ENCODE measurements at places on chromosomes 6 and 20.

DNA sequence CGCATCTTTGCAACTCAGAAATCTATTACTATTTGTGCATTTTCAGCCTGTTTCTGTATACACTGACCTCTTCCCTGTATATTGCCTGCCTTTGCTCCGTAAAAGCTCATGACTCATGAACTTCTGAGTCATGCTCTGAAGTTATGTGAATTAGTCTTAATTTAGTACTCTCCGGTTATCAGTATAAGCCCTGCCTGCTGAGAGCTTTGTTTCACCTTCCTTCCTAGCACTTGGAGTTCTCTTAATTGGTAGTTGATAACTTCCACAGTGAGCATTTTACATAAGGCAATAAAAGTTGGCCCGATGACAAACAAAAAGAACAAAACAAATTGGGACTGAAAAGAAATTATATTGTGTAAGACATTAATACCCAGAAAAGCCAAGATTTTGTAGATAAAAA lies 231.4 kb downstream of the GJA1 start:
- DNase-seq, result peak; percentile 90

DNA sequence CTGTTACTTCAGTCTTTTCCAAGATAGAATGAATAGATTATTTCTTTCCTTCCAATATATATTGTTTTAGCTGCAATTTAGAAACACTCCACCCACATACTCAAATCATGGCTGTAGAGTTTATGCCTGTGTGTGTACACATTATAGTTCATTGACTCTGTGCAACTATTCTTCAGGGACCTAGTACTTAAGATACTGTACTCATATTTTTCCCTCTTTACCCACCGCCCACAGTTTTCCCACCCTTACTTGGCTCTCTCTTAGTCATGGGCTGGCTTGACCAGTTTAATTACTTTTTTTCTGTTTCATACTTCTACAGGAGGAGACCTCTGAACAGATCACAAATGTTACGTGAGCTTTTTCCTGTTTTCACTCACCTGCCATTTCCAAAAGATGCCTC lies 30.4 kb downstream of the C6orf89 start:
- DNase-seq, result no peak

DNA sequence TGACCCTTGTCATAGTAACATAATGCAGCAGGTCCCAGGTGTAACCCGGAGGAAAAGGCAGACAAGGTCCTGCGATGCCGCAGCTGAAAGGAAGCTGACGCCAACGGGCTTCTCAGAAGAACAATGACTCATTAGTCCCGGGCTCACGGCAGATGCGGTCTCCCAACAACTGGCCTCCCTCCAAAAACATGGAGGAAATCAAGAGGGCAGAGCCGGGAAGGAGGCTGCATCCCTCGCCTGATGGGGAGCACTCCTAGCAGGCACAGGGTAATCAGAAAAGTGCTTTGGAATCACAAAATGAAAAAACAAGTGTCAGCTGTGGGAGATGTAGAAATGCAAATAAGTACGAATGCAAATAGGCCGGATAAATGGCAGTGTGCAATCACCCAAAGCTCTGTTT lies 165.2 kb upstream of the AGPAT4 start:
- peak; percentile 93 for DNase-seq

GRCh38 chr6:25387483-25387882 lies 108.3 kb downstream of the CARMIL1 start:
- no peak for DNase-seq

DNA sequence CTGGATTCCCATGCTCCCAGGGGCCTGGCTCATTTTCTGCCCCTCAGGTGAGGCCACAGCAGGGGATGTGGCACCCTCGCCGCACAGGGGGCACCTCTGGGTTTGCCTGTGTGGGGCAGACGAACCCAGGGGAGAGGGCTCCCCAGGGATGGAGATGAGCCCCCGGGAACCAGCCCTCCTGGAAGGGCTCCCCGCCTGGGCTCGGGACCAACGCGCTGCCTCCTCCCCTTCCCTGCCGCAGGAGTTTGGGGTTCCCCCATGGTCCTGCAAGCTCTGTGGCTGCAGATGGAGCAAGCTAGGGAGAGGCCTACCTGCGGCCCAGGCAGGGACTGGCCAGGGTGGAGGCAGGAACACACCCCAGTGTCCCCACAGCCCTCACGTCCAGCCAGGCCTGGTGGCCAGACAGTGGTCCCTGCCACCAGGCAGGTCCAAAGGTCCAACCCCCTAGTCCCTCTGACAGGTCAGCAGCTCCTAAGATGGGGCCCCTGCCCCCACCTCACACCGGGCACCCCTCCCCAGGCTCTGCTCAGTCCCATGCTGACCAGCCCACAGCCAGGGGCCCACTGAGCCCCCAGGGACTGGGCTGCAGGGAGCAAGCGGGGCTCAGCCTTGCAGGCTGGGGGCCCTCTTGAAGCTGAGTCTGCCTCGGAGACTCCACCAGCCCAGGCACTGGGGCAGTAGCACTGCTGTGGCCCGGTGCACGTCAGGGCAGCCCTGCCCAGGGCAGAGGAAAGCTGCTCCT lies 13.7 kb downstream of the LAMA5 start:
- no peak for DNase-seq

DNA sequence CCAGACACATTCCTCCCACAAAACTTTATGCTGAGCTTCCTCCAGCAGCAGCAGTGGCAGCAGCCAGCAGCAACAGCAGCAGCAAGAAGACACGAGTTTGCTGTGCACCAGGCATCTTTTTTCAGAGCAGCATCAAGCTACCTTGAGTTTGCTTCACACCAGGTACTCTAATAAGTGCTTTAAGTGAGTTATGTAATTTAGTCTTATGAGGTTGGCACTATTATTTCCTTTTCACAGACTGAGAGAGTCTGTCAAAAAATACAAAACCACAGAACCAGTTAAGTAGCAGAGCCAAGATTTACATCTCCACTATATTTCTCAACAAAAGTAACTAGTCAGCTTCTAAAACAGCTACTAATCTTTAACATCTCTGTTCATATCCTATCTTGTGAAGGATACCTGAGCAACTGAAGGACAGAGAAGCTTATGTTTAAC lies 23.7 kb downstream of the RANBP9 start:
- no peak for DNase-seq

- no peak for DNase-seq
These were observed 868 bp downstream of the METTL24 start for GRCh38 chr6:110357298-110357663.

DNA sequence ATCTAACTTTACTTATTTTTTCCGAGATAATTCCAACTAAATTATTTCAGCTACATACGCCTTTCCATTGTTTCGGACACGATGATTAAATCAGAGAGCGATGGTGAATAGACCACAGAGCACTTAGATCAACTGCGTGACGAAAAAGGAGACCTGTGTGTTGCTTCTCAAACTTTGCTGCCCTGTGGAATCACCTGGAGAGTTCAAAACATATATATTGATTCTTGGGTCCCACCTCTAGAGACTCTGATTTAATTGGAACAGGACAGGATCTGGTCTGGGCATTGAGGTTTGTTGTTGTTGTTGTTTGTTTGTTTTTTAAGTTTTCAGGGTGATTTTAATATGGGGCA lies 401 bp upstream of the TNFRSF21 start:
- DNase-seq, result no peak

DNA sequence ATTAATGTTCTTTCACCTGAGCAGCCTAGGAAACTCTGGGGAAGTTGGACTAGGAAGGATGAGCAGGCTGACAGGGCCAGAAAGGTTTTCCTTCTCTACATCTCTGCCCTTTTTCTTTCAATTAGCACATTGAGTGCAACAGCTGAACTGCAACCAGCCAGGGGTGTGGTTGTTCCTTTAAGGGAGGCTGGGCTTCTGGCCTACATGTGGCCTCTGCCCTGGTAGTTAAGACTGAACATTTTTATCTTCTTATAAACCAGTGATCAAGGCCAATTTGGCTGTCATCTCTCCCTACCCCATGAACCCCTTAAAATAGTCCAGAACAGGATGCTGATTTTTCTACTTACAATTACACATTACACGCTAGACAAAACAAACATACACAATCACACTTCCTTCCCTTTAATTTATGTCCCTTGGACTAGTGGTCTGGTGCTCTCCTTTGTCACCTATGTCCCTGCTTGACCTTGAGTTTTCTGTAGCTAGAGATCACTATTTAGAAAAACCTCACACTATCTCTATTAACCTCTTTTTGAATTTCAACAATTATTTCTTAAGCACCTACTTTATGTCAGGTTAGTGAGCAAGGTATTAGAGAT lies 60.3 kb downstream of the RNF217 start:
- no peak for DNase-seq

GRCh38 chr20:5663396-5663795 lies 86.8 kb upstream of the SHLD1 start:
- no peak for DNase-seq

GRCh38 chr6:32178547-32179440 lies 589 bp downstream of the RNF5 start:
- DNase-seq, result no peak

GRCh38 chr6:2103765-2104523 lies 141.5 kb downstream of the GMDS start:
- peak; percentile 63 for DNase-seq

GRCh38 chr6:169023161-169023874 lies 230.3 kb downstream of the THBS2 start:
- no peak for DNase-seq

DNA sequence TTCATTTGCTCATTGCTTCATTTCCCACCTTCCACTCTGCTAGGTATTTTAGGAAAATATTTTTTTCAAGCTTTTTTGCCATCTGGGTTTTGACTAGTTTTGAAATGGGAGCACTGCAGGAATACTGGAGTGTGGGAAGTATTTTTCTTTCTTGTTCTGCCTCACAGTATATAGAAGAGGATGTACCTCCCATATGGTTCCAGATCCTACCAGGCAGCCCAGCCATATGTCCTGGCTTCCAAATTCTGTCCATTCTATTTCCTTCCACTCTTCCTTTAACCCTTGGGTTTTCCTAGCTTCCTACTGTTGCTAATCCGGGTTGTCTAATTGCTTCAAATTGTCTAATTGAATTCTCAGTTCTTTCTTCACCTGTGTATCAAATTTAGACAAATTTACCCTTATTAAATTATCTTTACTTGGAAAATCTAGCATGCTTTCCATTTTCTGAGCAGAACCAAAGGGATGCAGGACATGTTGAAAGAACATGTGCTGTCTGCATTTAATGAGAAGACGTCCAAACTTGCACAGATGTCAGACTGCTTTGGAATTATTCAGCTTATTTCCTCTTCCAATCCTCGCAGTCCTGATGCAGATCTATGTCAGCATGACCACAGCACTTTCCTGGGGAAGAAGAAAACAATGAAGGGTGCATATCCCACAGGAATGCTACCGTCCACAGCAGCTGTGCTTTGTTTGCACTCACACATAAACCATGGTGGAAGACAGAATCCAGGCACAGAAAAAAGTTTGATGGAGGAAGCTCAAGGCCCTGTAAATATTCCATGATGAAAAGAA lies 1273.9 kb upstream of the MAP3K7 start:
- DNase-seq, result peak; percentile 3
